ENCODE measurements at places on chromosomes 6 and 20.

DNA sequence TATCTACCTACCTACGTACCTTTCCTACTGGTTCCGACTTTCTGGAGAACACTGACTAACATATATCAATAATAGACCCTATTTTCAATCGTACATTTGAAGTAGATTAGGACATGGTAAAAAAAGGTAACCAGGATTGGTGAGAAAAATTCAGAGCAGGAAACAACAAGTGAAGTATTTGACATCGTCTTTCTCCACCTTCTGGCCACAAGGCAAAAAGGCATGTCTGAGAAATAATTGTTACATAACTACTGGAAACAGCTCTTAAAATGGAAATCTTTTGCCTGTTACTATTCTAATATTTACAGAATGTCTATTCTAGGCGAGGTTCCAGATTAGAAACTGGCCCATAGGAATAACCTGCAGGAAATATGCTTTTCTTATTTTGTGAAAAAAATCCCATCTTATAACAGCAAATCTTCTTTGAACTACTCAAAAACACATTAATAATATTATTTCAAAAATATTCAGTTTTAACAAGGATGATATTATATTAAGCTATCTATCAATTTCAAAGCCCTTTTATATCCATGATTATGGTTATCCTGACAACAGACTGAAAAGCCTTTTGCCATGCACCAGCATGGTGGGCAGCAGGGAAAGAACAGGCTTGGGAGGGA lies 80.8 kb downstream of the RCAN2 start:
- no peak for DNase-seq

DNA sequence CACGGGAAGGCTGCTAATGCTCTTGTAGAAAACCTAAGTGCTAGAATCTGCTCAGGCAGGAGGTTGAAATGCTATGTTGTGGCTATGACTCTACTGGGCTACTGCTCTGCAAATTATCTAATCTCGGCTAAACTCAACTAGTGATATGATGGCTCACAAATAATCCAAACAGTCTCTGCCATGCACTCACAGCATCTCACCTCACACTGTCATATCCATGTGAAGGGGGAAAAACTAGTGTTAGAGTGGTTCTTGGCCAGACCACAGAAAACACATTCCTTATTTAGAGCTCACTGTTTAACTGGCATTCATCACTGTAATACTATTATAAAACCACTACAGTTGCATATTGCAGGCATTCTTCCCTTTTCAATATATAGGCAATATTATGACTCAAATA lies 81.8 kb upstream of the DST start:
- no peak for DNase-seq

- no peak for DNase-seq
Observed at GRCh38 chr6:90885611-90886056, 298.8 kb upstream of the MAP3K7 start.

DNA sequence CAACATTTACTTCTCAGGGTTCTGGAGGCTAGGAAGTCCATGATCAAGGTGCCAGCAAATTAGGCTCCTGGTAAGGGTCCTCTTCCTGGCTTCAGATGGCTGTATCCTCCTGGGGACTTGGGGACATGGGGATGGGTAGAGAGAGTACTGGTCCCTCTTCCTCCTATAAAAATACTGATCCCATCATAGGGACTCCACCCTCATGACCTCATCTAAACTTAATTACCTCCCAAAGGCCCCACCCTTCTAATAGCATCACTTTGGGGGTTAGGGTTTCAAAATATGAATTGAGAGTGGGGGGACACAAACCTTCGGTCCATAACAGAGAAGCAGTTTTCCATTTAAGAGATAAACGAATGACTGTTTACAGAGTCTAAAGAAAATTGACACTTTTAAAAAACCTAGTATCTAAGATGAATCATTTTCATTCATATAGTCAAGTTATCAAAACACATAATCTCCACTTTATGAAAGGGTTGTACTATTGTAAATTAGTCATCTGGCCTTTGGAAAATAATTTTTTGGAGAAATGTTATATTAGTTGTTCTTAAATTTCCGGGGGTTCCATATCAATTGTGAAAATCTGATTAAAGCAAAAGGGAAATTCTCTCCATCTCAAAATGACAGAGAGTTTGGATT lies 33.5 kb downstream of the ELOVL5 start:
- no peak for DNase-seq

Measured in NCI-H146 (cell line).